ENCODE measurements at places on chromosomes 6 and 20. TPM values are rescaled to one million over a fixed set of nuclear protein-coding genes. Genes with fewer than 3 reads are reported as not detected.

CTNNBL1 gene
- 101 TPM for polyA plus RNA-seq

- no peak for DNase-seq
Measured at GRCh38 chr6:11083956-11084355, 9.7 kb upstream of the SMIM13 start.

MRPL14 gene
- polyA plus RNA-seq, result 34.8 TPM

DNA sequence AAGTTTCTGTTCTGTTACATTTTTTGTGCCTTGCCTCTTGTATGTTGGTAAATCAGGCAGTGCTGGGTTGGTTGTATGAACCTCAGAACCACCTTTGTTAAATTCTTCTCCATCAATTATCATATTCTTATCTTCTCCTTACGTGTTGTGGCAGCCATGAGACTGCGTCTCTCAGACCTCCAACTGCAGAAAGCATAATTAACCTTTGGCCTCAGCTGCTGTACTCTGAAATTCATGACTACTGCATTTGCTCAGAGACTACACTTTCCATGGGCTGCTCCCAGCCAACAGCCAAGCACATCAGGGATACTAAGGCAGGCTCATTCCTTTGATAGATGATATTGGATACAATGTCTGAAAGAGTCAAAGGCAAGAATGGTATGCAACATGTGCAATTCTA is 15.1 kb upstream of the SNX3 start:
- no peak for DNase-seq

DNA sequence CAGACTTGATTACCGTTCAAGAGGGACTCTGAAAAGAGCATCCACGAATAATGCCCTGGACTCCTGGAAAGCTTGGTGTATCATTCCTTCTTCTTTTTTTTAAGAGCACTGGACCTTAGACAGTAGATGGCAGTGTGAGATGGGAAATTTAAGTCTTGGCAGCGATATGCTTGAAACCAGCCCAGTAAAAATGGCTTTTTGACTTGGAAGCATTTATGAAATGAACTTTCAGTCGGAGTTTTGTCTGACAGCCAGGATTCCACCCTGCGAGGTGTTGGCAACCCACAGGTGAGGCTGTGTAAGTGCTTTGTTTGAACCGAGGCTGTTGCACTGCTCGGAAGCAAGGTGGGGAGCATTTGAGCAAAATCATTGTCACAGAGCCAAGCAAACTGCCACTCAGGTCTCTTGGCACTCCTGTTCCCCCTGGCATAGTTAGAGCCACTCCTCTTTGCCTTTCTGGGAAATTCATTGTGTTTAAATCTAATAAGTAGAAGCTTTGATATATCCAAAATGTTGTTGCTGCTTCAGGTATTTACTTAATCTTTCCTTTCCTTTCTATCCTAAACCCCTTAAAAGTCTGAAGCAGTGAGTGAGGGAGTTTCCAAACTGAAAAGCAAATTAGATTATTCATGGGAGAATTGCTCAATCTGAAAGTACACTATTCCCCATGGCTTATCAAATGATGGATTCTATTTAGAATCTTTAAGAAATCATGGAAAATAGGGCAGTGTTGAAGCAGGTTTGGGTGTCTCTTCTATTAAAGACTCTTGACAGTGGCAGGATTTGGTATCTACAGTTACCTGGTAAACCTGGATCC is 272.8 kb upstream of the SLC35B3 start:
- DNase-seq, result no peak

- DNase-seq, result no peak
Measured at GRCh38 chr6:36912030-36912454, 26.3 kb downstream of the C6orf89 start.

Measured in spleen (tissue), 13 donors.